ENCODE measurements at places on chromosomes 16 and 17.

DNA sequence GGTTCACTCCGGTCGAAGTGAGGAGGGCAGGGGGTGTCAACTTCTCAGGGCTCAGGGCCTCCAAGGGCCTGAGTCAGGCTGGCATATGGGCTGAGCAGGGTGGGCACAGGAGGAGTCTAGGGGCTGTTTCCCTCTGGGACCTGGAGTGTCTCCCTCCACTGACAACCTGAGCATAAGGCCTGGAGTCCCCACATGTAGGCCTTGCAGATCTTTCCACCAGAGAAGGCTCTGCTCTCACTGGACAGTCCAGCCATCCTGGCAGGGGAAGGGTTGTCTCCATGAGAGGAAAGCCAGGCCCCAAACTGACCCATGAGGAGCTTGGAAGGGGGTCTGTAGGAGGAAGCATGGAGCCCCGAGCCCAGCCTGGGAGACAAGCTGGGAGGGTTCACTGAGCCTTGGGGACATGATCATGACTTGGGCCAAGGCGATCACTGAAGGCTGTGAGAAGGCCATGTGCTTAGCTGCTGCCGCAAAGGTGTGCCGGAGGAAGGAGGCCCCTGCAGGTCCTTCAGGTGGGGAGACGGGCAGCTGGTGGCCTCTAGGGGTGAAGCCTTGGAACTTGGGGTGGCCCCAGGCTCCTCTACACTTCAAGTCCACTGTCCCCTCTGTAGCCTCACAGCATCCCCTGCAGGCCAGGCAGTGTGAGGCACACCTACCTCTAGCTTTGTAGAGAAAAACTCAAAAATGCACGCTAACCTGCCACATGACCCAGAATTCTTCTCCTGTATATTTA lies 9.9 kb downstream of the CMTM2 start:
- no peak for DNase-seq

- no peak for DNase-seq
These were observed 19.0 kb upstream of the LHX1 start for GRCh38 chr17:36918211-36918691.

DNA sequence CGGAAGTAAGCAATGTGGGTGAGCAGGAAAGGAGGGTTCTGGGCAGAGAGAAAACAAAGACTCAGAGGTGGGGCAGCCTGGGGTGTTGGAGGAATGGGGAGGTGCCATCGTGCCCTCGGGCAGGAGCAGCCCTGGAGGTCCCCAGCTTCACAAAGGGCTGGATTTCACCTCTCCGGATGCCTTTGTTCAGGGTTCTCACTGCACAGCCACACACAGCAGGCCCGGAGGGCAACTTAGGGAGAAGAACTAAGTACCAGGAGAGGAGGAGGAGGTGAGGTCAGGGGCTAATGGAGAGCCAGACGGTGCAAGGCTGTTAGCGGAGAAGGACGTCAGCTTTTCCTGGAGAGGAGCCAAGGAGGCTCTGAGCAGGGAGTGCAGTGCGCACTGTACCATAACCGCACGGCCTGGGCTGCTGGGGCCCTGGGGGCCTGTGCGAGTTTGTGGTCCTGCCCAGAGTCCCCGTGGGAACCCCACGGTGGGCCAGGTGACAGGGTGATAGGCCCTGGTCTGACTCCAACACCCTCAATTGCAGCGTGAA lies 9.3 kb downstream of the ARRB2 start:
- no peak for DNase-seq

DNA sequence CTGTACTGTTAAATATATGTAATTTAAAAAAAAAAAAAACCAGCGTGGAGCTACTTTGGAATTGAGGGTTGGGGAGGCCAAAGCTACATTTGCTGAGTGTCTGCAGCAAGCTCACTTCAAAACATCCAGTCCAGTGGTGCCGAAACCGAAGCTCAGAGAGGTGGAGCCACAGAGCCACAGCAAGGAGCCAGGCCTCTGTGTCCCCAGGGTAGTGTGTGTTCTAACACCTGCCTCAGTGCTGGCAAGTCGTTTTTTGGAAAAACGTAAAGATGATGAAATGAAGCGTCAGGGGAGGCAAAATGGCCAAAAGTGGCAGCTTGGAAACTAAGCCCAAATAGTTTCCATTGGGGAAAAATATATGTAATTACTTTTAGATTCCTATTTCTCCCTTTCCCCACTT lies 36.1 kb upstream of the MRC2 start:
- DNase-seq, result no peak

DNA sequence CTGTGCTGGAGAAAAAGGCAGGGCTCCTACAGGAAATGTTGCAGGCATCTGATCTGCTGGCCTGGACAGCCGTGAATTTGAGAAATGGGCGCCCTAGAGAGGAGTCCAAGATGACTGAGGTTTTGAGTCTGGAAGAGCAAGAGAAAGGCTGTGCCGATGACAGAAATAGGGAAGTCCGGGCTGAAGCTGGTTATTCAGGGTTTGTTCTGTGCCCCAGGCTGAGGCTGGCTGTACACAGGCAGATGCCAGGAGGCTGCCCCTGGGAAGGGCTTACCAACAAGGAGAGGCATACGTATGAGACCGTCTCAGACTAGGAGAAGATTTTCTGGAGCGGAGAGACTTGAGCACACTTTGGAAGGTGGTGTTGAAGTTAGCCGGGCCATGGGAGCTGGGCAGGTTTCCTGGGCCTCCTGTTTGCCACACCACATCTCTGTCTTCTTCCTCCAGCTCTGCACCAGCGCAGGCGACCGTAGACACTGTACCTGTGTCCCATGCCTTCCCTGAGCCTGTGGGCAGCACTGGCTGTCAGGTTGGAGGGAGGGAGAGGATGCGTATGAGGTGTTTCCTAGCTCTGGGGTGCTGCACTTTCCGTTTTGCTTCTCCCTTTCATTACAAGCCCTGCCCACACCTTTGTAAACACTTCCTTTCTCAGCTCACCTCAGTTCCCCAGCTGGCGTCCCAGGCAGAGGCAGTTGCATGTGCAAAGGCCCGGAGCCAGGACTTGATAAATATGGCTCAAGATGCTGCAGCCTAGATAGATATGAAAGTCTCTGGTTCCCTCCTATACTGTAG lies 80.8 kb downstream of the SPECC1 start:
- no peak for DNase-seq

GRCh38 chr17:11909348-11909747 lies 87.9 kb downstream of the ZNF18 start:
- no peak for DNase-seq

GRCh38 chr17:2835780-2836179 lies 39.5 kb downstream of the RAP1GAP2 start:
- no peak for DNase-seq
